ENCODE measurements at places on chromosomes 6 and 20.

DNA sequence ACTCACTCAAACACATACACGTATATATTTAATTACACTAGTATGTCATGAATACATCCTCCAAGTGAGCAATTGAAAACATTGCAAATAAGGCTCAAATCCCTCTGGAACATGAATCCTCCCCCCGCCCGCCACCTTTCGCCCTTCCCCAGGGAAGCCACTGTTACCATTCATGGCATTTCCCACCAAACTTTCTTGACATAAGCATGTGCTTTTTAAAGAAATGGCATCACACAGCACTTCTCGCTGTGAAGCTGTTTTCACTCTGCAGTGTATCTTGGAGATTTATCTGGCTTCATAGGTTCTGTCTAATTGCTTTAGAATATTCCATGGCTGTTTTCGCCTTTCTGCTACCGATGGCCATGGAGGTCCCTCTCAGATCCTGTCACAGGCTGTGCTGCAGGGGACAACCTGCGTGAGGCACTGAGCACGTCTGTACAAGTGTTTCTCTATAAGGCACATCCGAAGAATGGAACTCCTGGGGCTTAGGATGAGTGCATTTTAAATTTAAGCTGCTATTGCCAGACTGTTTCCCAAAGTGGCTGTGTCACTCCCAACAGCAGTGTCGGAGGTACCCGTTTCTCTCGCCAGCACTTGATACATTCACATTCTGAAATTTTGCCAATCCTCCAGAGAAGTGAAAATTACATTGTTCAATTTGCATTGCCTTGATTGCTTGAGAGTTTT, 22.2 kb upstream of the PHACTR3 start:
- peak; percentile 27 for DNase-seq

GRCh38 chr6:15948930-15949900, 179.7 kb upstream of the MYLIP start:
- DNase-seq = no peak

- no peak for DNase-seq
These were observed at the start of gene VNN1 for GRCh38 chr6:132713352-132714134. VNN1 (minus strand) TSS chr6:132714055; CDS start chr6:132714035, 20 bp downstream.

GRCh38 chr6:162998777-162999176, 271.0 kb downstream of the PACRG start:
- DNase-seq = no peak

DNA sequence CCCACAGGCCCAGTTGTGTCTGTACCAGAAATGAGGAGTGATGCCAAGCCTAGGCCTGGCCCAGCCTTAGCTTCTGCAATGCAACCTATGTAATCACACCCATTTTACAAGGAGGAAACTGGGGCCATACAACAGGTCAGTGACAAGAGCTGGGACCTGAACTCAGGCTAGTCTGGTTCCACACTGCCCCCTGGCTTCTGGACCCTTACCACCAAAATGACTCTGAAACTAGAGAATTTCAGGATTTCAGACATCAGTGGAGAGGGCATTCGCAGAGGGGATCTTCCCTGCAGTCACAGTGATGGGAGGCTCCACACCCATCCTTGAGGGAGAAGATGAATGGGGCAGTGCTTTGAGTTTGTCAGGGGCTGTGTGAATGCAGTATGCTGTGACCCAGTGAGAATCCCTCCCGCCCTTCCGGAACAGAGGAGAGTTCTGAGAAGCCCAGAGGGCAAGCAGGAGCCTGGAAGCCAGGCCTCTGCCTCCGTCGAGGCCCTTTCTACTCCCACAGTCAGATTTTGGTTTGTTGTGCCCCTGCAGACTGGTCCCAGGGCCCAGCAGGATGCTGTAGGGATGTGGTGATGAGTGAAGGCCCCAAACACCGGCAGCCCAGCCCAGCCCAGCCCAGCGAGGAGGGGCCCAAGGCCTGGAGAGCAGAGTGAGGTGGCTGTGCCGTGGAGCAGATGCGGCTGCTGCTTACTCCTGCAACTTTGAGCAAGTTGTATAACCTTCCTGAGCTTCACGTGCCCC, 48.1 kb upstream of the MYL9 start:
- DNase-seq = no peak

- no peak for DNase-seq
These were observed 126.1 kb upstream of the LAMP5 start for GRCh38 chr20:9388160-9388812.

DNA sequence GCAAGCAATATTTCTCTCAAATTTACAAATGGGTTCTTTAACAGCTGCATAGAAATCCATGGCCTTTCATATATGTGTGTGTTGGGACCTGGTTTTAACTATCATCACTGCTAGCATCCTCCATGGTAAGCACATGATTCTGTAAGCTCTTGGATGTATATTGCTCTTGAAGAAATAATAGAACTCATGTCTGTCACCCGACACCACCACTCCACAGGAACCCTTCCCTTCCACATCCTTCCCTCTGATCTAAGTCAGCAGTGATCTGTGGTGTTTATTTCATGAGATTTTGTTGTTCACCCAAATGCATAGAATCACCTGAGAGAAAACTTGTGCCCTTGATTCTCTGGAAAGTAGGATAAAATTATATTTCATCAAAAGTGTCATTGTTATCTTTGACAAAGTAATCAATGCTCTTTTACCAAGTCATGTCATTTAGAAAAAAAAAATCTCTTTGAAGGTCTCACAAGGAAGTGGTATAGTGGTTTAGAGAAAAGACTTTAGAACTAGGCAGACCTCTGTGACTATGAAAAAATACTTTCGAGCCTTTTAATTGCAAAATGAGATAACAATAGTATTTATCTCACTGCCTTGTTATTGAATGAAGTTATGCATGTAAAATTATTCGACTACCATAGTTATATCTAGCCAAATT, 649.8 kb upstream of the SLC35B3 start:
- no peak for DNase-seq

DNA sequence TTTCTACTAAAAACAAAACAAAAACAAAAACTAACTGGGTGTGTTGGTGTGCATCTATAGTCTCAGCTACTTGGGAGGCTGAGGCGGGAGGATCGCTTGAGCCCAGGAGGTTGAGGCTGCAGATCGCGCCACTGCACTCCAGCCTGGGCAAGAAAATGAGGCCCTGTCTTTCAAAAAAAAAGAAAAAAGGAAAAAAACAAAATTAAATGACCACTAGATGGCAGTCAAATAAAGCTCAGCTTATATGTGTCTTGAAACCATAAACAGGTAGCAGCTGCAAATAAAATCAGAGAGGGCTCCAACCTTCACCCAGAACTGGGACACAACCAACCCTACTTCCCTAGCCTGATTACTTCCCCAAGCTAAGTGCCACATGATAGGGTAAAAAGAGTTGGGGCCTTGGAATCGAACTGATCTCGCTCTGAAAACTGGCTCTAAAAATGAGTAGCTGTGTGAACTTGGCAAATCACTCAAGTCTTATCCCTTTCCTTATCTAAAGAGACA, 67.1 kb upstream of the ADGRF4 start:
- DNase-seq = peak; percentile 52

DNA sequence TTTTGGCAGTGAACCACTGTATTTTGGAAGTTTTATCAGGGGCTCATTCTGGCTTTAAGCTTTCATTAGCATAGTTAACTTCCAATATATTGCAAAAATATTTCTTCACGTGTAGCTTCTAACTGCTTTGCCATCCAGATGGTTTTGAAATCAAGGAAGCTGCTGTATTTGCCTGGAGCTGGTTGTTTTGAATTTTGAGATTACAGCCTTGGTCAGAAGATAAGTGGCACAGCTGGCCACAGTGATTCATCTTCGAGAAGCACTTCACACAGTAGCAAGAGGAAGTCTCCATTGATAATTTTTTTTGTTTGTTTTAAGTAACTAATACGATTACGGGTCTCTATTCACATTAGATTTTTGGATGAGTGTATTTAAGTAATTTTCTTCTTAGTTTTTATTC, 3.8 kb downstream of the APCDD1L start:
- DNase-seq = peak; percentile 9

- no peak for DNase-seq
These were observed 115.9 kb upstream of the BEND6 start for GRCh38 chr6:56838965-56839364.

DNA sequence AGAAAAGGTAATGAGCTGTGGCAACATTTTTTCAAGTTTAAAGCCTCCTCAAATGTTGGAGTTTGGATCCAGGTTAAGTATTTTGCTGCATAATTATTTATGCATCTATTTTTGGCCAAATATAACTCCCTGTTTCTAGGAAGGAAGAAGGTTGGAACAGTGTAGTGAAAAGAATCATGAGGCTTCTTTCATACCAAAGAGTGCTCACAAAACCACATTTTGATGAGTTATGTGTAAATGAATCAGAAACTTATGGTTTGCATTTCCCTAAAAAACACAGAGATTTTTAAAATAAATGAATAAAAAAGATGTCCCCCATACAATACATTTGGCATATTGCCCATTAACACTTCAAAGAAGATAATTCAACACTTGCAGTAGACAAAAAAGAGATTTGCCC, 246.9 kb upstream of the PRDM1 start:
- DNase-seq = peak; percentile 52

DNA sequence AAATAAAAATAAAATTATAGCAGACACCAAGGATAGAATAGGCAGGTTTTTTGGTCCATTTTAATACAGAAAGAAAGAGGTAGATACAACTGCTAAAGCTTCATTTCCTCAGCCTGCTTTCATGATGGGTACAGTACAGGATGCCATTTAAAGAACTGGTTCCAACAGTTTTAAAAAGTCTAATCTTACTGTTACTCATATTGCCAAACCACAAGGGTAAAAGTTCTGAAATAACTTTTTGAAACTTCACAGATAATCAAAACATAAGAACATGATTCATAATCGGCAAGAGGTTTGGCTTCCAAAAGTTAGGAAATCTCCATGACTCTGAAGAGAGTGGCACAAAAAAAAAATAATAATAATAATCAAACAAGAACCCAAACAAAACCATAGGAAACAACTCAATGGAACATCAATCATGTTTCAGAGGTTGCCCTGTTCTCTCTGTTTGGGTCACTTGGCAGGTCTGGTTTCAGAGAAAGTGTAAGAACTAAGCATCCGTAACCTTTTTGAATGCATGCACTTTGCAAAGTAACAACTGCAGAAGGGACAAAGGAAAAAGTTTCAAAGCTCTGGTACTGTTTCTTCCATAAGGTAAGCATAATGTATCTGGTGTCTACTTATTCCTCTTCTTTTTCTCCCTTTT, 79.7 kb downstream of the SMLR1 start:
- peak; percentile 73 for DNase-seq

- no peak for DNase-seq
These were observed 44.9 kb downstream of the PNLDC1 start for GRCh38 chr6:159844737-159845645.

DNA sequence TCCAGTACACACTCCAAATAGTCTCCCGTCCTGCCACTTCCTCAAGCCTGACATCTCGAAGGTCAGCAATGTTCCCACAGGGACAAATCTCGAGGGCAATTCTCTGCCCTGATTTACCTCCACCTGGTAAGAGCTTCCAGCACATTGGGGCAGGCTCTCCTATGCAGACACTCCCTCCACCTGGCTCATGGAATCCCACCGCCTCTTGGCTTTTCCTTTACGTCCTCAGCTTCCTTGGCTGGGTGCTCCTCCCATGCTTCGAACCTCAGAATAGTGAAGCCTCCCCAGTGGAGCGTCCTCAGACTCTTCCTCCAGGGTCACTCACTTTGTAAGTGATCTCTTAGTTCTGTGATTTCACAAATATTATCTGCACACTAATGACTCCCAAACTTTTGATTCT, 205.2 kb upstream of the ECI2 start:
- DNase-seq = no peak

DNA sequence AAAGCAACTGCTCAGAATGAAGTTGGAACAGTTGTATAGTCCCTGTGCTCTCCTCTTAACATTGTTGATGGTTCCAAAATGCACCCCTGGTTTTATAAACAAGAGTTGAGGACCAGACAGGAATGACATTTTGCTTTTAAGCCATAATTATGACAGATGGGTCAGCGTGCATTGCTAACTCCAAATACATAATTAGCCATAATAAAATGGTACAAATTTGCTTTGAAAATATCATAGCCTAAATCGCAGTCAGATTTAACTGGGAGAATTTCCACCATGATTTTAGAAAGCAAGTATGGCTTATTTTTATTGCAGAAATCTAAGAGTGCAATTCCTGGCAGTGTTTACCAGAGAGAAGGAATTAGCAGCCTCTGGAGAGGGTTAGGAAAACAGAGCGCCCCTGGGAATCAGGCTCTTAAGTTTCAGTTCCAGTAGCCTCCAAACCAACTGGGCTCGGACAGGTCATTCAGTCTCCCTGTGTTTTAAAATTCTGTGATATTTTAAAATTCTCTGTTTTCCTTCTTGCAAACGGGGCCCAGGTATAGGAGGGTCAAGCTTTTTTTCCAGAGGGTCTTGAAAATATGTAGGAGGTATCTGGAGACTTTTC, 302.3 kb downstream of the TBC1D7 start:
- DNase-seq = no peak

DNA sequence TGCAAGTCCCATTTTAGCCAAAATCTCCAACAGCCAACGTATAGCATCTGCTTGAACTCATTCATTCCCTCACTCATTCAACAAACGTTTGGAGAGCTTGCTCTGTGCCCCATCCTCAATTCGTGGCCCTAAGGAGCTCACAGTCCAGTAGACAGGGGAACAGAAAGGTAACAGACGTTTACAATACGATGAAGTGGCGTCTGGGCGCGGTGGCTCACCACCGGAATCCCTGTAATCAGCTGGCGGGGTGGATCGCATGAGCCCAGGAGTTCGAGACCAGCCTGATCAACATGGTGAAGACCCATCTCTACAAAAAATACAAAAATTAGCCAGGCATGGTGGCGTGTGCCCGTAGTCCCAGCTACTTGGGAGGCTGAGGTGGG, 790 bp upstream of the E2F1 start:
- no peak for DNase-seq

- peak; percentile 38 for DNase-seq
These were observed 13.0 kb downstream of the ATRN start for GRCh38 chr20:3483784-3484183.

DNA sequence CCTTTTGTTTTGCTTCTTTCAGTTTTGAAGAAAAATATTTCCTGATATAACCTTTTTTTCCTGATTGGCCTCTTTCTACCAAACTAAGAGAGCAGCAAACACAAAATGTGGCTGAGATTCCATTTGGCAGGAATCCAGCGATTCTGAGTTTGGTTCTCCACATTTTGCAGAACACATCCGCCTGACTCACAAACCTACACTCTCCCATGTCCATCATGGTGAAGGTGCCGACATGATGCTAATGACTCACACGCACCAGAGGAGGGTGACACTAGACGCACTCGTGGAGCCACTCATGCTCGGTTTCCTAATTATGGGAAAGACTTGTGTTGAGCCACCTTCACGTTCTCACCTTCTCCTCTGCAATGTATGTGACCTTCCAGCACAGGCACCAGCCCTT, 45.9 kb upstream of the DUSP22 start:
- peak; percentile 18 for DNase-seq

- DNase-seq = no peak
These were observed 157.2 kb downstream of the ZDHHC14 start for GRCh38 chr6:157538168-157538567.

- peak; percentile 79 for DNase-seq
These were observed 176.5 kb downstream of the SLC16A10 start for GRCh38 chr6:111263837-111264236.

Data from fibroblast of skin of scalp (primary cell).